CD4-positive, alpha-beta T cell treated with Interleukin-2 at 100 ng/mL for 4 hours (primary cell): ENCODE measurements at places on chromosomes 1 and 21.

GRCh38 chr21:41170442-41170841, 2.5 kb downstream of the BACE2 start:
- DNase-seq: no peak

DNA sequence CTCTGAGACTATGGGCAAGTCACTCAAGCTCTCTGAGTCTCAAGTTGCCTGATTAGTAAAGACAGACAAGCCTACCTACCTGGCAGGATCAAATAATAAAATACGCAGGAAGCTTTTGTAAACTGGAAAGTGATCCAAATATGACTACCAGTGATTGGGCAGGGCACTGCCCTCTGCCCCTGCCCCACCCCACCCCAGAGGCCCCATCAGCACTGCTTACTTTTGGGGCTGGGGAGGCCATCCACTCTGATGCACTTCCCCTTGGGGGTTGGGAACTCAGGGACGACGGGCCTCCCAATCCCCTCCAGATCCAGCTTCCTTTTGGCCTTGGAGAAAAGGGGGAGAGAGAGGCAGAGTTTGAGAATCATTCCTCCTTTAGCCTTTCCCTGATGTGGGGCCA, 6.9 kb downstream of the E2F2 start:
- no peak for DNase-seq

DNA sequence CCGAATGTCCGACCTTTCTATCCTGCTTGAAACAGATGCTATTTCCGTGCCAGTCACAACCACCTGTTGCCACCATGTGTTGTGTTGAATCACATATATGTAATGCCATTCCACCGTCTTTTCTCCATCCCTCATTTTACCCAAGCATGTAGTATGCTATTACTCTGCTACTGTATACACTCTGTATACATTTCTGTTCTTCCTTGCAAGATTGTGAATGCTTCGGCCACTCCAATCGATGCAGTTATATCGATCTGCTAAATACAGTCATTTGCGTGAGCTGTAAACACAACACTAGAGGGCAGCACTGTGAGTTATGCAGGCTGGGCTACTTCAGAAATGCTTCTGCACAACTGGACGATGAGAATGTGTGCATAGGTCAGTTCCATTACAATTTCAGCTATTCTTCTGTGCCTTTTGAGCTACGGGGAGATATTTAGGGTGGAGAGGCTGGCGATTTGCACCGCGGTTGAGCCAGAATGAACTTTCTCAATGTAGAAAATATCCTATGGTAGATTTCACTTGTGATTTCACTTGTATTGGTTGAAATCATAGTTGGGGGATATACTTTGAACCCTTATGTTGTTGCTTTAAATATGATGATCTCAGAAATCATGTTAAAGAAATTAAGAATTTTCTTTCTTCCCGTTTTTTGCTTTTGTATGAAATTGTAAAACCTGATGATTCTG, 289.8 kb downstream of the NTNG1 start:
- peak; percentile 13 for DNase-seq

GRCh38 chr1:200353232-200353631, 56.6 kb downstream of the ZNF281 start:
- no peak for DNase-seq

DNA sequence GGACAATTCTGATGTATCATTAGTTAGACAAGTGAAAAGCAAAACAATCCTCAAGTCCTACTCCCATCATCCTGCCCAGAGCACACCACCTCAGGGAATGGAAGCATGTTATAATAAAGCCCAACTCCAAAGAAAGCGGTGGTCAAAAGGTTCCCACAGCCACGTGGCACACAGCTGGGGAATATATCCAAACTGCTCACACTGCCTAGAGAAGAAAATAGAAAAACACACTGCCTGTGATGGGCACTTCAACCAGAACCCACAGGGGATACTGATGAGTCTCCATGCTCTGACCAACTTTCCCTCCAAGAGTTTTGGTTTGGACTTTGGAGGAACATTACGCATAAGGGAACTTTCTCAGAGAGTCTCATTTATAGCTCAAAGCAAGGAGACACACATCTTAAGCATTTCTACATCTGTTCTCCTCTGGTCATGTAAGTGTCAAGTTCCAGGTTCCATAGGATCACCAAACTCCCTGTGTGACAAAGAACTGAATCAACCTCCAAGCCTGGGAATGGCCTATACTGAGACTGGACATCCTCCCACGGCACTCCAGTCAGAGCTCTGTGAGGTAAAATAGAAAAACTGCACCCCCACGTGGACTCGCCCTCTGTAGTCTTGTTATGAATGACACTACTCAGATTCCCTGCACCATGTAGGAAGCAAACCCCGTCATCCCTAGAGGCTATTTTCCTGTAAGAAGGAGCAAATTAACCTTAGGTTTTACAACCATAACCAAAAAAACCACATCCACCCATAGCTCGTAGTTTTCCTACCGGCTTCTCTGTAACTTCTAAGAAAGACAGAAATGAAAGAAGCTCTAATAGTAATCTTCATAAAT, 12.2 kb downstream of the DSTYK start:
- DNase-seq: no peak

DNA sequence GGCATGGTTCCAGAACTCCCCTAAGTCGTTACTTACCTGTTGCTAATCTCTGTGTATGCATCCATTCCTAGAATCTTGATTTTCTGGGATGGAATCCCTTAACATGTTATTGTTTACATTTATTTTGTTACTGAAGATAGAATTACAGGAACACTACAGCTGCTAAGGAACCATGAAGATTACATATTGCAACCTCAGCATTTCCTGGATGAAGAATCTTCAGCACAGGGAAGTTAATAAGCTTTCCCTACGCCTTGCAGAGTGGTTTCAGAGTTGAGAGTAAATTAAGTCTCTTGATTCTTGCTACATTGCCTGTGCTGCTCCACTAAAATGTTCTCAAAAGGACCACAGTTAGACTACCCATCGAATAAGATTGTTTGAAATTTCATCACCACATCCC, 31.4 kb upstream of the GBP6 start:
- no peak for DNase-seq

DNA sequence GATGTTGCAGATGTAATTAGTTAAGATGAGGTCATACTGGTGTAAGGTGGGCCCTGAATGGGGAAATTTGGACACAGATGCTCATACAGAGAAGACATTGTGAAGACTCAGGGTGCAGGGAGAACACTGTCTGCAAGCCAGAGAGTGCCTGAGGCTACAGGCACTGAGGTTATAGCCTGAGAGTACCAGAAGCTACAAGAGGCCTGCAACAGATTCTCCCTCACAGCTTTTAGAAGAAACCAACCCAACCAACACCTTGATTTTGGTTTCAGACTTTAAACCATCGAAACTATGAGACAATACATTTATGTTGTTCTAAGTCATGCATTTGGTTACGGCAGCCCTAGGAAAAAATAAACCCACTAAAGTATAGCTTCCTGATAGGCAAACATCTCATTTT, 321.7 kb upstream of the USP25 start:
- no peak for DNase-seq

DNA sequence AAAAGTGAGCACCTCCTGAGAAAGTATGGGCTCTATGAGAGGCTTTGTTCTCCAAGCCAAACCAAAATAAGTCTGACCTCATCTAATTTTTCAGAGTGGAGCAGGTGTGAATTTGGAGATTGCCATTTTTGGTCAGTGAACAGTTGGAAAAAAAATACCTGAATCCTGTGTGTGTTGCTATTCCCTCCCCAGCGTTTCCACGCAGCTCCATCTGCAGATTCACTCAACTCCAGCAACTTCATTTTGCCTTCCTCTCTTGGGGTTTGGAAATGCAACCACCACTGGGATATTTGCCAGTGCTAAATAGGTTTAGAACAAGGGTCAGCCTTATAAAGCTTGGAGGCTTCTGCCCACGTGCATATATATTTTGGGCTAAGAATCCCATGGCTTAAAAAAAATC, 11.2 kb downstream of the CASQ2 start:
- DNase-seq: no peak

DNA sequence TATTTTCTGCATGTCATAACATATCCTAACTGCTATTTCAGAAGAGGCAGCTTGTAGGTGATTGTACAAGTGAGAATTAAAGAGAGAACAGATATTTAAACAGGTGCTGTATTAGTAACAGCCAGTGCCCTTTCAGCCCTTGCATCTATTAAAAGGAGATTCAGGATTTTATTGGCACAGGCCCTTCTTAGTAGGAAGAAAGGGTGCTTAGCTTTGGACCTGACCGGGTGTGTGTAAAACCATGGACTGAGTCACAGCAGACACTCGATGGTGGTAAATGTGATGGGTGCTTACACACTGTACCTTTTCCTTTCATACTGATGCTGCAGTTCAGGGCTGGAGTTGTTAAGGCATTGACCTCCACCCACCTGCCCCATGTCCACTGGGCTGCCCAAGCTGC, 12.7 kb upstream of the CD101 start:
- no peak for DNase-seq

DNA sequence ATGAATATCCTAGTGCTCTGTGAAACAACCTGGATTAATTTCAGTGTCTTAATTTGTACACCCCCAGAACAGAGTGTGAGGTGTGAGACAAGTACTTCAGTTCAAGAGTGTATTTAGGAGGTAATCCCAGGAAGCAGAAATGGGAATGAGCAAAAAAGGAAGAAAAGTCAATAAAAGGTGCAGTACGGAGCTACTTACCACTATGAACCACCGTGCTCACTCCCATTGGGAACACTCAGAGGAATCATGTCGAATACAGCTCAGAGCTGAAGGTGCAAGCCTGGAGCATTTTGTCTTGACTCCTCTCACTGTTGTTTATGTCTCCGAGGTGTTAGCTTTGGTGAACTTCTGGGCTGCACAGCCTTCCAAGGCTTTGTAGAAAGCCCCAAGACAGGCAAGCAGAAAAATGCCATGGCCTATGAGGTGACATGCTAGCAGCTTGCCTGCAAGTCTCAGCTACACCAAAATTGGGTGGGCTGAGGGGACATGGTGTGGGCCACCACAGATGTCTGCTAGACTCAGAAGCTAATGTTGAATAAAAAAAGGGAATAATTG, 7.4 kb upstream of the SVBP start:
- DNase-seq: no peak

DNA sequence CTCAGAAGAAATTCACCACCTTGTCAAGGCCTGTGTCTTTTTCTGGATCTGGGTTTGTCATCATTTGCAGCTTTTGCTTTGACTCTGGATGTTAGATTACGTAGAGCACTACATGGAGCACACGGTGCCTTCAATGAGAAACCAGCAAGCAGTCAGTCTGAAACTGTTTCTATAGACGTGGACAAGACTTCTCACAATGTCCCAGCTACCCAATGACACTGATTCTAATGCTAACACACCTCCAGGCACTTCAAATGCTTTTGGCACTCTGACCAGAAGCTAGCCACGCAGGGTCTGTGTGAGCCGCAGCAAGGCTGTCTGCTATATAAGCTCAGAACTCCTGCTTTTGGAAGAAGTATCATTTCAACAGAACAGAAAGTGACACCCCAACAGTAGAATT, 38.2 kb downstream of the ITPKB start:
- no peak for DNase-seq
